ENCODE measurements at places on chromosomes 1 and 21.

DNA sequence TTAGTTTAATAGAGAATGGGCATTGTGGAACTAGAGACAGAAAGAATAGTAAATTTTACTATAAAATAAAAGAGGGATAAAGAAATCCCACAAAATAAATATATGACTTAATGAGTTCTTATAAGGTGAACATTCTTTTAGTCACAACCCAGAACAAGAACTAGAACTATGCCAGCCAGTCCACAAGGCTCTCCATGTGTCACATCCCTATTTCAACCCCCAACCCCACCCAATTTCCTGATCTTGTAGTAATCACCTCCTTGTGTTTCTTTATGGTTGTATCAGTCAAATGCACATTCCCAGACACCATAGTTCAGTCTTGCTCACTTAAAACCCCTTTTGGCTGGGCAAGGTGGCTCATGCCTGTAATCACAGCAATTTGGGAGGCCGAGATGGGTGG is 662.3 kb upstream of the CAMK1G start:
- DNase-seq = no peak

DNA sequence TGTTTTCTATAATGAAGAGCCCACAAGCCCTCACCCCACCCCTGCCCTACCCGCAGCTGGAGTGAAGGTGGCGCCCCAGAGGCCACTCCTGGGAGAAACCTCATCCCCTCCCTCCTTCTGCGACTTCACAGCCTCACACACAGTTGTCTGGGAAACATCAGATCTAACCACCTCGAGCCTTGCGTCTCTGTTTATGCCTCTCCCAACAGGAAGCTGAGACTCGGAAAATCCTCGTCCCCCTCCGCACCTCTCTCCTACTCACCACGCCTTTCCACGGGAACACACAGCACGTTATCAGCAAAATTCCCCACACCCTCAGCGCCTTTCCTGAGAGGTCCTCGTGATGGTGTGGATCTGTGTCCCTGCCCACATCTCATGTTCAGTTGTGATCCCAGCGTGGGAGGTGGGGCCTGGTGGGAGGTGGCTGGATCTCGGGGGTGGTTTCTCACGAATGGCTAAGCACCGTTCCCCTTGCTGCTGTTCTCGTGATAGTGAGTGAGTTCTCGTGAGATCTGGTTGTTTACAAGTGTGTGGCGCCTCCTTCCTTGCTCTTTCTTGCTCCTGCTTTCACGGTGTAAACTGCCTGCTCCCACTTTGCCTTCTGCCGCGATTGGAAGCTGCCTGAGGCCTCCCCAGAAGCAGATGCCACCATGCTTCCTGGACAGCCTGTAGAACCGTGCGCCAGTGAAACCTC is 190.6 kb downstream of the KIF26B start:
- no peak for DNase-seq

- DNase-seq = no peak
These were observed 19.3 kb downstream of the TRMT13 start for GRCh38 chr1:100152271-100152670.

DNA sequence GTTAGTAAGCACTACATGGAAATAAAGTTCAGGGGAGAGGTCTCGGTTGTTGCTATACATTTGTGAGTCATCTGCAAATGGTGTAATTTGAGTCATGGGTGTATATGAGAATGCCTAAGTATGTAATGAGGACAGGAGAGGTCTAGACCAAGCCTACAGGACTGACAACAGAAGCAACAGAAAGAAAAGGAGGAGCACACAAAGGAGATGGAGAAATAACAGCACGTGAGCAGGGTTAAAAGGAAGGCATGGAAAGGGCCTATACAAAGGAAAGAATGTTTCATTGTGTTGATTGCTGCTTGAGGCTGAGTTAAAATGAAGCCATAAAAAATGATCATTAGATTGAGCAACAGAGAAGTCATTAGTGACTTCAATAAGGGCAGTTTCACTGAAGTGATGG is 28.0 kb upstream of the PRKAA2 start:
- DNase-seq = no peak

GRCh38 chr1:165628147-165628822 is 2.7 kb upstream of the MGST3 start:
- DNase-seq = no peak

- DNase-seq = peak; percentile 84
These were observed at the start of gene SELENBP1 for GRCh38 chr1:151372058-151372934. Gene SELENBP1 (minus strand): TSS chr1:151372705. CDS start chr1:151372641, 64 bp downstream.

DNA sequence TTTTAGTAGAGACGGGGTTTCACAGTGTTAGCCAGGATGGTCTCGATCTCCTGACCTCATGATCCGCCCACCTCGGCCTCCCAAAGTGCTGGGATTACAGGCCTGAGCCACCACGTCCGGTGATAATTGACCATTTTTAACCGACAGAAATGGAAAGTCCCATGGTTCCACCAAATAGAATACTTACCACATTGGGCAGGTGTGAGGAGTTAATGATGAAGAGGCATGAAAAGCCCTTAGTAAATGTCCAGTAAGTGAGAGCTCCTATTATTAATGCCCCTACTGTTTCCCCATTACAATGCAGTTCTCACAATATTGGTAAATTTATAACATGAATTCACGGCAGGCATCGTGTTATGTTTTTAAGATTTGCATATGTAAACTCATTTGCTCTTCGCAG is 8.1 kb upstream of the GCLM start:
- DNase-seq = no peak

DNA sequence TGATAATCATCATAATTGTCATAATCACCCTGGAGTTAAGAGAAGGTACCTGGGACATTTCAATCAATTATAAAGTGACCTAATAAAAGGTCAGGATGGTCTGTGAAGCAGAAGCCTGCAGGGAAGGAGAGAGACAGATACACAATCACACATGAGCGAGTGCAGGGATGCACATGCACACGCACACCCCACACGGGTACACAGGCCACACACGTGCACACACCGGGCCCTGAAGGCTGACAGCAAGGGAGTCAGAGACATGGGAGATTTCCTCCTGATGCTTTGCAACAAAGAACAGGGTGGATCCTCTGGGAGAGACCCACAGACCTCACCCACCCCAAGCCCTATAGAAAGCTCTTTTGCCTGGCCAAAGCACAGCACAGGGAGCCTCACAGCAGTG is 82.3 kb upstream of the ZC3H12A start:
- no peak for DNase-seq

All from stromal cell of bone marrow (primary cell).